Ammon's horn (tissue), 1 donor: ENCODE measurements at places on chromosomes 12 and 14.

DNA sequence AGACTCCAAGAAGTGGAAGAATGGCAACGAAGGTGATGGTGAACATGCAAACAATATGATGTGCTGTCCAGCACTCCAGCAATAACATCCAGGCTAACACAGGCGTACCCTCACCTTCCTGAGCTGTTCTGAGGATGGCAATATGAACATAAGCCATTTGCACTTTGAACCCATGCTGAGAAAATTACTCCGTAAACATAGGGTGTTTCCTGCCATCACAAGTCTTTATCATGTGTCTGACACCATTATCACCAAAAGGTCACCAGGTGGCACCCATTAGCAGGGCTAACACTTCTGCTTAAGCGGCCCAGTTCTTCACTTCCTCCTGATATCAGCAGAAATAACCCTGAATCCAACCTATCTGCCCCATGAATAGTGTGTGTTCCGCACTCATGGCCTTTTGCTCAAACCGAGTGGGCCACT lies 482.8 kb downstream of the MED13L start:
- DNase-seq, result peak; percentile 7

GRCh38 chr14:102039157-102039556 lies 47.7 kb downstream of the HSP90AA1 start:
- no peak for DNase-seq

- DNase-seq, result no peak
These were observed 215.1 kb downstream of the LRRK2 start for GRCh38 chr12:40439771-40440492.

- DNase-seq, result no peak
These were observed 18.3 kb downstream of the DEGS2 start for GRCh38 chr14:100141098-100141497.

- DNase-seq, result no peak
These were observed 8.1 kb downstream of the BCL7A start for GRCh38 chr12:122029620-122030423.

GRCh38 chr14:98348505-98348904 lies 923.5 kb downstream of the BCL11B start:
- no peak for DNase-seq

GRCh38 chr12:88063375-88063774 lies 34.2 kb upstream of the C12orf50 start:
- DNase-seq, result no peak

DNA sequence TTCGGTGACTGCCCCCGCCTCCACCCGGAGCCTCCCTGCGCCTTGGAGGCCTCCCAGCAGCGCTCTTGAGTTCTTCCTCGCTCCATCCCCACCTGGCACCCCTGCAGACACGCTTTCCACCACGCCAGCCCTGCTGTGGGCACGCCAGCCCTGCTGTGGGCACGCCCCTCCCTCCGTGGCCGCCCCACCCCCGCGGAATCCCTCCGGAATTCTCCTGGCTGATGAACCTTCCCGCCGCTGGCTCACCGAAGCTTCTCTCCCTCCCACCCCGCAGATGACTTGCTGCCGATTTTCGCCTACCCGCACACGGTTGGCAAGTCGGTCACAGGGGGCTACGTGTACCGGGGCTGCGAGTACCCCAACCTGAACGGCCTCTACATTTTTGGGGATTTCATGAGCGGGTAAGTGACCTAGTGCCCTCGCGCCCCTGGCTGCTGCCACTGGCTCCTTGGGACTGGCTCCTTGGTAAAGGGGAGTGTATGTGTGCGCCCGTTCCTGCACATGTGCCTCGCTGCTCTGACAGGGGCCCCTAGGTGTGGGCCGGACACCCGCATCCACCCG lies 15.2 kb downstream of the HHIPL1 start:
- no peak for DNase-seq

DNA sequence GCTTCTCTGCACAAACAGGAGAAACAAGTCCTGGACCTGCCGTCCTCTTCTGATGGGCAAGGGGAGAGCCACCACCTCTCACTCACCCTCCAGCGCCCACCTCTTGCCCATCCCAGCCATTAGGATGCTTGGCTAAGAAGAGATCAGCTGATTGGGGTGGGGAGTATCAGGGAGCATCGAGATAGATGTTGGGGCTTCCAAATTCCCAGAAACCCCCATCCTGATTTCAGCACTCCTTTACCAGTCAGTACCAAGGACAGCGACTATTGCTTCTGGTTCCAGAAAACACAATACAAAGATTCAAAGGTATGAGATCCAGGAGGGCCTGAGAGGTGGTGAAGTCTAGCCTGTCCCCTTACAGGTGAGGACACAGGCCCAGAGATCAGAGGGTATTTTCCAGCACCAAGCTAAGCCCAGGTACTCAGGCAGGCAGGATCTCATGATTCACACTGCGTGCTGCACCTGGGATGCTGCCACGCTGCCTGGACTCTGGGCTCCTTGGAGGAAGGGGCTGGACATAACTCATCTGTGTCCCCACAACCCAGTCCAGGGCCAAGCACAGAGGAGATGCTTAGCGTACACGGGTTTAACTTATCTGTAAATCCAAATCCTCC lies 76.6 kb downstream of the TUNAR start:
- no peak for DNase-seq
